CD8-positive, alpha-beta memory T cell (primary cell): ENCODE measurements at places on chromosomes 4 and X. TPM values are rescaled to one million over a fixed set of nuclear protein-coding genes. Genes with fewer than 3 reads are reported as not detected.

Gene CENPE
- 19.7 TPM for total RNA-seq

Gene GPRASP1
- 4.2 TPM for total RNA-seq

Gene SSX2B
- not detected for total RNA-seq

Gene HSFX1
- total RNA-seq: not detected

Gene OFD1
- total RNA-seq: 29.1 TPM

Gene RIBC1
- 1.2 TPM for total RNA-seq

Gene LANCL3
- 0.48 TPM for total RNA-seq

Gene COL4A5
- total RNA-seq: not detected

Gene SMIM10L2A
- total RNA-seq: 0.62 TPM

DNA sequence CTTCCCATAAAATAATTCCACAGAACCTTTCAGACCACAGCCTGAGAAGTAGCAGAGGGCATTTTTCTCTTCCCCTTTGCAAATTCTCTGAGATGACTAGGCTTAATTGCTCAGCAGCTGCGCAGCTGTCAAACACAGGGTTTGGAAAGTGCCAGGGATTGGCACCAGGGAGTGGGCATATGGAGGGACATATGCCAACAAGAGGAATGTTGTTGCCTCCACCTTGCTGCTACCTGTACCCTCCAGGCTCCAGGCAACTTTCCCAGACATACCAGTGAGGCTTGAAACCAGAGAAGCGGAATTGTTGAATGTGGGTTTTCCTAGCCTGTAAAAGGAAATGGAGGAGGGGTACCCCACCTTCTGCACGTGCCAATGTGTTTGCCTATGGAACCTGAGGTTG, 256.2 kb upstream of the GPR101 start:
- no peak for DNase-seq

DNA sequence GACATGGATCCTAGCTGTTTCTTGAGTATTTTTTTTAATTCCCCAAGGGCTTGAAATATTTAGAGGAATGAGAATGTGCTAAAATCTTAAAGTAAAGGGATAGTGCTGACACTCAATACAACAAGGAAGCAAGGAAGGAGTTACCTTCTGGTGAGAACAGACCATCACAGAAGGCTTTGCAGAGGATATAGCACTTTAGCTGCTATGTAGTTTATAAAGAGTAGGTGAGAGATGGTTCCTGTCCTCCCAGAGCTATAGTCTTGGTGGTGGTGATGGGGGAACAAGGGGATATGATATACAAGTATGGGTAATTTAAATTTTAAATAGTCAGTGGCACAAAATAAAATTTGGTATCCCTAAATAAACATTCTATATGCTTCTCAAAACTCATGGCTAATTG, 47.6 kb downstream of the MTHFD2L start:
- DNase-seq: no peak

DNA sequence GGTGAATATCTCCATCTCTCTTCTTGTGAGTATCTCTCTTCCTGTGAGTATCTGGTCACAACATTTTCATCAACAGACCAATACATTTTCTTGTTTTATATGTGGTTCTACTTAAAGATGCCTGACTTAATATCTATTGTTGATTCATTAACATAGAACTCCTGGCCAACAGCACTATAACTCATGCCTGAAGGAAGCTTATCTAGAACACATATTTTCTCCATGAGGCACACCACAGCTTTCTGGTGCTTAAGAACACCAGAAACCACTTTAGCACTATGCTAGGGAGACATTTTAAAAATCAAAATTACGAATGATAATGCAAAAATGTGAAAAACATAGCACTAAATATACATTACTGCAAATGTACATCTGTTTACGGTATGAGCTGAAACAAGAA, 190.4 kb downstream of the GABRB1 start:
- no peak for DNase-seq

DNA sequence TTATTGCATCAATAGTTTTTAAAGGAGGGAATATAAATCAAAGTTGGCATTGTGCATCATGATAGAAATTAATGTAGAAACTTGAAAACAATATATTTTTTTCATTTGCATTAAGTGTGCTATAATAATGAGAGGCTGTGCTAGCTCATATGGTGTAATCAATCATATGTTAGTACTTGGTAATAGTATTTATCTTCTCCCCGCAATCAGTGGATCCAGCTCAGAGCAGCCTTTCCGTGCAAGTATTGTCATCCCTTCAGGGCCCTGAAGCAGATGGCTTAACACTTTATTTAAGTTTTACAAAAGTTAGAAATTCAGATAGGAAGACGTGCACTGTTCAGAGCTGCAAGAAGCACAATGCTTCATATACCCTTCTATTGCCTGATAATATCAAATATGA, 616.3 kb upstream of the ATOH1 start:
- no peak for DNase-seq

DNA sequence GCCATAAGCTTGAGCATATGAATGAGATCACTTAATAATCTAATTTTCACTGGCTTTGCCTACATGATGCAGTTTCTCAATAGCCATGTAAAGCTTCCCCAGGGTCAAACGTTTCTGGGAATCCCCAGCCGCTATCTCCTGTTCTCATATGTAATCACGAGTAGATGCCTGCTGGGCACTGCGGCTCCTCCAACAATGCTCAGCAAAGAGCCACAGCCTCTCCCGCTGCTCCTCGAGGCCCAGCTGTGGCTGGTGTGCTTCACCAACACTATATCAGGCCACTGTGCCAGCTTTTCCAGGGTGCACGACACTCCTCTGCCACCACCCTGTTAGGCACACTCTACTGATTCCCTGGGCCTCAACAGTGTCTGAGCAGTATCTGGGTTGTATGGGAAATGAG, 78.3 kb upstream of the RASGEF1B start:
- no peak for DNase-seq

DNA sequence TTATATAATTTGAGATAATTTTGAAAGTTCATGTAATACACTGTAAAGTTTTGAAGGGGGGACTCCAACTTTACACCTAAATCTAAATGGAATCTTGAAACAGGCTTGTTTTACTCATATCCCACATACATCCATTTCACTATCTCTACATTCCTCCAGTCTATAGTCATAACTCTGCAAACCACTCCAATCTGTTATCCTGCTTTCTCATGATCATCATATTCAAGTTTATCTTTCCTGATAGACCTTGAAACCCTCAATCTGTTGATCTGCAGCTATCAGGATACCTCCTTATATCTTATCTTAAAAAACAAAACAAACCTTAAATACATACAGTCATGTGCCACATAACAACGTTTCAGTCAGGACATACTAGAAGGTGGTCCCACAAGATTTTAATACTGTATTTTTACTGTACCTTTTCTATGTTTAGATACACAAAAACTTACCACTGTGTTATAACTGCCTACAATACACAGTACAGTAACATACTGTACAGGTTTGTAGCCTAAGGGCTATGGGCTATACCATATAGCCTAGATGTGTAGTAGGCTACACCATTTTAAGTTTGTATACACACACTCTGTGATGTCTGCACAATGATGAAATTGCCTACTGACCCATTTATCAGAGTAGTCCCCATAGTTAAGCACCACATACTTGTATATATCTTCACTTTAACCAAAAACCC, 14.0 kb downstream of the CHIC2 start:
- DNase-seq: no peak

GRCh38 chr4:169861593-169861992, 103.8 kb upstream of the HPF1 start:
- DNase-seq: no peak

- no peak for DNase-seq
Observed at GRCh38 chrX:2901367-2902036, 27.6 kb downstream of the ARSD start.

GRCh38 chr4:2783790-2784189, 9.1 kb upstream of the SH3BP2 start:
- DNase-seq: no peak

DNA sequence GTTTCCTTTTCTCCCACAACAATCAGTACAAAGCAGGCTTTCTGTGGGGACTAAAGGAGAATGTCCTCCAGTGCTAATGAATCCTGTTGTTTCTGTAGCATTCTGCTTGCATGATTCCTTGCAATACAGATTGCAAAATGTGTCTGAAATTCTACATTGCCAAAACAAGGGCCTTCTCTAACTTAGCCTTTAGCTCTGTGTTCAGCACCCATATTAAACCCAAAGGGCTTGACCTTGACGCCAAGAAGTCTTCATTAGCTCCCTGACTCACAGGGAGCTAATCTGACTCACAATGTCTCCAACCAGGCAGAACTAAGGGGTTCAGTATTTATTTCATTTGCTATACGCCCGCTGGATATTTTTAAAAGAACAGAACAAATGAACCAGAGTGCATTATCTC, 241.4 kb upstream of the CLNK start:
- DNase-seq: no peak

- DNase-seq: no peak
Observed at GRCh38 chrX:124010566-124010965, 49.1 kb downstream of the STAG2 start.

GRCh38 chr4:57102050-57102624, 8.0 kb downstream of the IGFBP7 start:
- DNase-seq: no peak

GRCh38 chrX:9515973-9516538, 51.2 kb downstream of the TBL1X start:
- no peak for DNase-seq

DNA sequence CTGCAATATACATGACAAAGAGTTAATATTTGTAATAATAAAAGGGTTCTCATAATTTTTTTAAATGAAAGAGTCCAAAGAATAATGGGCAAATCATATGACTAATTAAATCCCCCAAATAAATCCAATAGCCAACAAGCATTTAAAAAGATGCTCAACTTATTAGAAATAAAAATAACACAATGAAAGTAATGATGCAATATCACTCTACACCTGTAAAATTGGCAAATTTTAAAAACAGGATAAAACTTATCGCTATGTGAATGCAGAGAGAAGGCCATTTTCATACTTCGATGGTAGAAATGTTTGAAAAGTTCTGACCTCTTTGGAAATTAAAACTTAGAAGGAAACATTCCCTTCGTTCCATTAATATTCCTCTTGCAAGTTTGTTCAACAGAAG, 1.9 kb downstream of the F8 start:
- no peak for DNase-seq

GRCh38 chr4:3201718-3202702, 46.9 kb upstream of the MSANTD1 start:
- DNase-seq: peak; percentile 86

DNA sequence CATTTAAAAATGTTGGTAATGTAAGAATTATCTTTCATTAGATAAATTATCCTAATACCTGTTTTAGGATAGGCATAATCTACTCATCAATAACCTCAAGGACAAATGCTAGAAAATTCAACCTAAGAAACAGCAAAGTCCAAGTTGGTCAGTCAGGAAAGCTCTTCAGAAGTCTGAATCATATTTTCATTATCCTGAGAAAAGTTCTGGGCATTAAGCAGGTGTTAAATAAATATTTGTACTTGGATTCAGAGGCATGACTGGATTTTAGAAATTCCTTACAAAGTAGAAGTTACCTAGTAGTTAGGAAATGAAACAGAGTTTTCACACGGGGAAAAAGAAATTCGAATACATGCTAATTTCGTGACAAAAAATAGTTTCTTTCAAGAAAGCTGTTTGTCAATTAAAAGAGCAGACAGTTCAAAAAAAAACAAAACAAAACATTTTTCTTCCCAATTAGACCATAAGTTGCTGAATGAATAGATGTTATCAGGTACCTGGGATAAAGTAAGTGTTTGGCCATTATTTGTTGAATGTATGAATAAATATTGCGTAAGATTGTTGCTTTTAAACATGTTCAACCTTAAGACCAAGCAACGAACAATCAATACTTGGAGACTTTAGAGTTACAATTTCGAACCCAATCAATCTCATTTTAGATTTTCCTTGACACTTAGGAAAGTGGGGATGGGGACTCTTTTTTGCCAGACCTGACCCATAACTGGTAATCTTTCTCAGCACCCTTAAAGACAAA, 48.5 kb downstream of the MAD2L1 start:
- DNase-seq: no peak

DNA sequence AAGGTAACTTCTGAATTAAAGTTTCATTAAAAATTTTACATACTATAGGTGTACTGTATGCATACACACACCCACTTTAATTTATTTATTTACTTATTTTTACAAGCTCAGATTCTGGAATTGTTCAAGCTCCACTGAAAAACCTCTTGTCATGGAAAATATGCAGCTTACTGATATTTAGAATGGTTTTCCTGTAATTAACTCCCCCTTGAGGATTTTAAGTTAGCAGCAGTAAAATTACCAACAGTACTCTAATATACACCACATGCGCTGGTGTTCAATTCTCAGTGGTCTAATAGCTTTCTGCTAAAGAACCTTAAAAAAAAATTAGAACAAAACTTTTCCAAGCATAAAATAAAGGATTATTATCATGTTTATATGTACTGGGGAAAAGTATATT, 12.0 kb downstream of the MAB21L2 start:
- DNase-seq: no peak

DNA sequence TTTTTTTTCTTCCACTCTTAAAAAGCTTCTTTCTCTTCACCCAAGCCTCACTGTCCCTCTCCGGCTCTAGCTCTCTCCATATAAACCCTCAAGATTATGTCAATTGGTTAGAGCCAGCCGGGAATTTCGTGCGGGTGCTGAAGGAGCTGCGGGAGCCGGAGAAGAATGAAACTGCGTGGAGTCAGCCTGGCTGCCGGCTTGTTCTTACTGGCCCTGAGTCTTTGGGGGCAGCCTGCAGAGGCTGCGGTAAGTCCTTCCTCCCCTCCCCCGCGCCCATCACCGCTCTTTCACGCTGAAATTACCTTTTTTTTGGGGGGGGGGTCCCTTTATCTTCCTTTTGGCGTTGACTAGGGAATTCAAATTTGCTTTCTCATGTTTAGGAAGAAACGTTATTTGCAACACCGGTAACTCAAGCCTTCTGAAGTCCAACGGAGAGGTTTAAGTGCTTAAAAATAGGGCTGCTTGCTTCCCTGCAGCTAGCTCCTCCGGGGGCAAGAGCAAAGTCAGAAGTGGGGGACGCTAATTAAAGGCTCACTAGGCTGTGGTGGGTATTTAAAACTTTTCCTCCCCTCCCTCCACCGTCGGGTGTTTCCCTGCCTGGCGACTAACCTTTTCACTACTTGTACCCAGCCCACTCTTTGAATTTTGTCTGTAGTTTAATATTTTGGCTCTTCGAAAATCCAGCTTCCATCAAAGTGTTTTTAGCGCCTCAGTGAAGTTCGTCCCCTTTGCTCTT, 491 bp downstream of the COL4A5 start:
- no peak for DNase-seq

DNA sequence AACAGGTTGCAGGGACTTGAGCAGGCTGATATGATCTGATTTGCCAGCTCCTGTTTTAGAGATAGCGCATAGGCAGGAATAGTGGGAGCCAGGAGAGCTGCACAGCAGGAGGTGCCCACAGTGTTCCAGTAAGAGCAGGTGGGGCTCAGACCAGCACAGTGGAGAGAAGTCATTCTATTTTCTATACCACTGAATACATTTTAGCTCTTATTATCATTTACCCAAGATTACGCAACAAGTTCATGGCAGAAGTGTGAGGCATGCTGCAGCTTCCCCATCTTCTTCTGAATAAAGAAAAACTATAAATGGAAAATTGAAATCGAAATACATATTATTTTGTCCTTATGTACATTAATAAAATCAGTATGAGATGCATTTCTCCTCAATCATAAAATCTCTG, 114.7 kb upstream of the EDNRA start:
- DNase-seq: no peak
